ENCODE measurements at places on chromosomes 3 and 15. TPM values are rescaled to one million over a fixed set of nuclear protein-coding genes. Genes with fewer than 3 reads are reported as not detected.

- DNase-seq: no peak
Observed at GRCh38 chr3:37666618-37667017, 195.1 kb upstream of the CTDSPL start.

DNA sequence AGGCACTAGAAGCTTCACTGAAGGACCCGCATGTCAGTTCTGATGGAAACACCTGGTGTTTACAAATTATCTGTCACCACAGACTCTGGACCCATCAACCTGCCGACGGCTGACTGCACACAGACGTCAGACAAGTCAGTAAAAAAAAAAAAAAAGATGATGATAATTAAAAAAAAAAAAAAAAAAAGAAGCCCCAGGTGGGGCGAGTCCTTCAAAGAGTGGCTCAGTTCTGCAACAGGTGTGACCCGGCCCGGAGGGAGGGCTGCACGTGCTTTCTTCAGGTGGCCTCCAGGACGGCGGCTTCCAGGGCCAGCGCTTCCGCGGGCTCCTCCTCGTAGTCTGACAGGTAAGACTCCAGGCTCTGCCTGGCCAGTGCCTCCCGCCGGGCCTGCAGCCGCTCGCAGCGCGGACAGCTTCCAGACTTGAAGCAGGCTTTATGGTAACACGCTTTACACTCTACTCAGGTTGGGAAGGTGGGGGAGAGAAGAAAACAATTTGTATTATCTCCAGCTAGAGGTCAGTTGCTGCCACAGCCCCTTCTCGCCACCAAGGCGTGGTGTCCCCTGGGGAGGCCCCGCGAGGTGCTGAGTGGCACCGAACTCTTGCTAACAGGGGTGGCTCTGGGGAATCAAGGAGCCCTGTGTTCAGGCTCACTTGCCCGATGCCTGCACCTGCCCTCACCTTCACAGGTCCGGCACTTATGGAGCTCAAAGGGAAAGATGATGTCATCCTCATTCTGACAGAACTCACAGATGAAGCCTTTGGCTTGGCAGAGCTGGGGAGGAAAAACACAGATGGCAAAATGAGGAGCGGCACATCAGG is 61.8 kb downstream of the RUBCN start:
- no peak for DNase-seq

DNA sequence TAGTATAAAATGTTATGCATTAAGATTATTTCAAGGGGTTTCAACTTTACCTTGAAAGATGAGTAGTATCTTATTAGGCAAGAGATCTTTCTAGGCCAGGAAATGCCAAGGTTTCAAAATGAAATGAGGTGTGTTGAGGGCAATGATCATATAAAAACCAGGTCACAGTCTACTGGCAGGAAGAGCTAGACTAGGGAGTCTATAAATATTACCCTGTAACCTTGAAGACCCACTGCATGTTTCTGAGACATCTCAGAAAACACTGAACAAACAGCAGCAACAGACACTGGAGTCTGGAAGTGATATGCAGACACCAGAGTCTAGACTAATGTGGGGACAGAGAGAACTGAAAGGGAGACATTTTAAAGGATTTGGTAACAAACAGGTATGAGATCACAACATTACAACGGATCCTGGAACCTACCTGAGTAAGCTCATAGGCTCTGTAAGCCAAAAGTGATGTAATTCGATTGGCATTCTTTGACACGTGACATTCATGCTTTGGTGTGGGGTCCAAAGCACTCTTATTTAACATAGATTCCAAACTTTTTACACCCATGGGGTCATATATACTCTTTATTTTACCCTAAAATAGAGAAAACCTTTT is 15.0 kb downstream of the TASOR start:
- no peak for DNase-seq

DNA sequence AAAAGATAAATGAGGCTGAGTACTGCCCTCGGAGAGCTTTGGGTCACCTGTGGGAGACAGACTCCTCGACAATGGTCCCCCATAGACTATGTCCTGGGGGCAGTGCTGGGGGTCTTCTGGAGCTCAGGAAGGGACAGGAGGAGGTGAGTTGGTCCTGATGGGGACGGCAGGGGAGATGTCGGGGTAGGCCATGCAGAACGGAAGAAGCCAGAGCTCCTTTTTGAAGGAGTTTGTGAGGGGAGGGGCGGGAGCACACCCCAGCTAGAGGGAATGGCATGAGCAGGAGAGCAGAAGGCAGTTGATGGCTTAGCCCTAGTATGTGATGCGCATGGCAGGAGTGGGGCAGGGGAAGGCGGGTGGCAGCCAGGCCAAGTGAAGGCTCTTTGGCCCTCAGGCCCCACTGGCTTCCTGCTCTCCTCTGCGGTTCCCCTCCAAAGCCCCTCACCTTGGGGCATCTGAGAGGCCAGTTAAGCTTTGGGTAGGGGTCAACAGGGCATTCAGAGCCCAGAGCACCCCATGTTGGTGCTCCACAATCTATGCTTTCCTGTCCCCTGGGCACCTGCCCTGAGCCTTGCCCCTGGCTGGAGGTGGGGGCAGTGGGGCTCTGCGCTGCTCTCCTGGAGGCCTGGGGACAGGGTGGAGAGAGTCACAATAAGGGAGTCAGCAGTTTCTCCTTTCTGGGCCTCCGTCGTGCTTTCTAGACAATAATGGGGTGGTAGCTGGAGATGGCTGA is 179.3 kb downstream of the SMAD6 start:
- no peak for DNase-seq

The DZIP1L gene
- total RNA-seq: not detected

The GABRG3 gene
- total RNA-seq: not detected

DNA sequence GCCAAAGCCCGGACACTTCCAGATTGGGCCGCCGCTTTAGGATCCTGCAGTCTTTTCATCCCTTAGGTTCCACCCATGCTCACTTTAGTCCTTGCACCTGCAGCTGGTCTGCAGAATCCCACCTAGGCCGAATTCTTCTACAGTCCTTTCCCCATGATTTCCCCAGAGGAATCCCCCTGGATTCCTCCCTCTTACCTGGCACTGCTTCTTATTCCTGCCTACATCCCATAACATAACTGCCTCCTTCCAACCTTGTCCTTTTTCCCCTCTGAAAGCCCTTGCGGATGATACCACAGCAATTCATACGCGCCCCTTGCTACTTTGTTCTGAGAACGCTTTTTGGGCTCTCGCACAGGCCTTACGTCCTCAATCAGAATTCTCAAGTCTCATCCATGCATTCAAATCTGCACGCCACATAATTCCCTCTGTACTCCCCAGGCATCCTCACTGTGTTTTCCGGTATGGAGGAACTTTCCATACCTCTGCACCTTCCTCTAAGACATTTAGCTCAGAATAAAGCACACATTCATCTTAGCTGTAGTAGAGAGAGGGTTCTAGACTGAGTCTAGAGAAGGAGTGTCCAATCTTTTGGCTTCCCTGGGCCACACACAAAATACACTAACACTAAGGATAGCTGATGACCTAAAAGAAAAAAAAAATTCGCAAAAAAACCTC is 619 bp downstream of the EIF2AK4 start:
- DNase-seq: peak; percentile 24

- no peak for DNase-seq
Observed at GRCh38 chr3:5035692-5036391, 56.6 kb downstream of the BHLHE40 start.

The HCN4 gene
- total RNA-seq: not detected

The PRTG gene
- total RNA-seq: not detected

GRCh38 chr3:189794518-189794917 is 163.3 kb downstream of the TP63 start:
- DNase-seq: no peak

DNA sequence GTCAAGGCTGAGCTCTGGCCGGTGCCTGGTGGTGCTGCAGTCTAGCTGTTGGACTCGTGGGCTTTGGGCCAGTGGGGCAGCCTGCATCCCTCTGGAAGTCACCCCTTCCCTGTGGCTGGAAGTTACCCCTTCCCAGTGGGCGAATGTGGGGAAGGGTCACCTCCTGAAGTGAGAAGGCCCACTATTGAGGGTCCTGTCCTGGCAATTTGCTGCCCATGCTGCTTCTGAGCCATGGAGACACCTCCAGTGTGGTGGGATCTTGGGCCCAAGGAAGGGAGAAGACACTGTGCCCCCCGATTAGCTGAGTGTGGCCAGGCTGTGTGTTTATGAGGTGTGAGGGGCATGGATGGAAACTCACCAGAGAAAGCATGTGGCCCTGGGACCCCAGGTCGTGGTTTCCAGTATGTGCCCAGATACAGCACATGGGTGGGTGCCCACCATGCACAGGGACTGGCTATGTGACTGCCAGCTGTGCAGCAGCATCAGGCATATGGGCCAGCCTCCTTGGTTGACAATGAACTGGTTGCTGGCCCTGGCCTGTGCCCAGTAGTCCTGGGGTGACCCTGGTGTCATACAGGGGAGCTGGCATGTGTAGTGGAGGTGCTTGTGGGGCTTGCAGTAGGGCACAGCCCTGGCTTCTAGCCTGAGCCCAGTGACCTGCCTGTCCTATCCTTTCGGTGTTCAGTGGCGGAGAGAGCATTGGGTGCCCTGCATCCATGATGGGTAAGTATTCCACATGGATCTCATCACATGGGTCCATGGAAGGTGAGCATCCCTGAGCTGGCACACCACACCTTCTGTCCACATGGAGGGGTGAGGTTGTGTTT is 221.2 kb downstream of the SNRPN start:
- DNase-seq: no peak

The CEMIP gene
- total RNA-seq: not detected

The TM4SF18 gene
- not detected for total RNA-seq

DNA sequence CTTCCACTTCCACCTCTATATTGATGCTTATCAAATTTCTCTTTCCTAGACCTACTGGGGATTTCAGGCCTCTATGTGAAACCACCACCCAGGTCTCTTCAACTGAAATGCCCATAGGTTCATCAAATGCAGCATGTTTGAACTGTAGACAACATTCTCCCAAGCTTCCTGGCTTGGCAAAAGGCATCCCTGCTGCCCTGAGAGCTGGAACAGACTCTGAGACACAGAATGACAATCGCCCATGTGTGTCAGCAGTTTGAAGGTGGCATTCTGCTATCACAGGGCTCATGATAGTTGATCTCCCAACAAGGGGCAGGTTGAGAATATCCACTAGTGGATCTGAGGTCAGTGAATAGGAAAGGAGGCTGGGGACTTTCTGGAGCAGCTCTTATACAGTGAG is 200.7 kb downstream of the RPLP1 start:
- no peak for DNase-seq

DNA sequence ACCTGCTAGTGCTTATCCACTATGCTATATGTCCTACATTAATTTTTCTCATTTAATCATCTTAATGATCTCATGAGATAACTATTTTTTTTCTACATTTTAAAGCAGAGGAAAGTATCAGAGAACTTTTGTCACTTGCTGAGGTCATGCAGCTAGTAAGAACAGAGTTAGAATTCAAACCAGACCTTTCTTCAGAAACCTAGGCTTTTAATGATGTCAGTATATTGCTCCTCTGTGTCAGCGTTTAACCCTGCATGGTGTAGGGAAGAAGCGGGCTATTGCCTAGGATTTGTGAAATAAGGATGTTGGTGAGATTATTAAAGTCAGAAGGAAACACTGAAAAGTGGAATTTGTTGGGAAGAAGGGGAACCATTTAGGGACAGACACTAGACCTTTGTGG is 121.2 kb downstream of the AKAP13 start:
- no peak for DNase-seq

DNA sequence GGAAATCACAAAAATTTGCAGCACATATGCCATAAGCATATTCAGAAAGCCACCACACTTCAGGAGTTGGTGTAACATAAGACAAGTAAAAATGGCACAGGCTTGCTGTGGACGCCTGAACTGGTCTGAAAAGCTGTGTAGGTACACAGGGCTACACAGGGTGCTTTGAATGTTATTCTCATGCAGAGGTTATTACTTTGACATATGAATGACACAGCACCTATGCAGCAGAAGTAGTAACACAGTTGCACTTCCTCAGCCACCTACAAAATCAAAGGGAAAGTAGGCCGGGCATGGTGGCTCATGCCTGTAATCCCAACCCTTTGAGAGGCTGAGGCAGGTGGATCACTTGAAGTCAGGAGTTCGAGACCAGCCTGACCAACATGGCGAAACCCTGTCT is 54.5 kb downstream of the OSBPL10 start:
- DNase-seq: no peak

The NANOGP8 gene
- total RNA-seq: not detected
